ENCODE measurements at places on chromosomes 5 and 9.
A peak's percentile ranks its signal among the peaks of the same experiment; 100 is the strongest.

DNA sequence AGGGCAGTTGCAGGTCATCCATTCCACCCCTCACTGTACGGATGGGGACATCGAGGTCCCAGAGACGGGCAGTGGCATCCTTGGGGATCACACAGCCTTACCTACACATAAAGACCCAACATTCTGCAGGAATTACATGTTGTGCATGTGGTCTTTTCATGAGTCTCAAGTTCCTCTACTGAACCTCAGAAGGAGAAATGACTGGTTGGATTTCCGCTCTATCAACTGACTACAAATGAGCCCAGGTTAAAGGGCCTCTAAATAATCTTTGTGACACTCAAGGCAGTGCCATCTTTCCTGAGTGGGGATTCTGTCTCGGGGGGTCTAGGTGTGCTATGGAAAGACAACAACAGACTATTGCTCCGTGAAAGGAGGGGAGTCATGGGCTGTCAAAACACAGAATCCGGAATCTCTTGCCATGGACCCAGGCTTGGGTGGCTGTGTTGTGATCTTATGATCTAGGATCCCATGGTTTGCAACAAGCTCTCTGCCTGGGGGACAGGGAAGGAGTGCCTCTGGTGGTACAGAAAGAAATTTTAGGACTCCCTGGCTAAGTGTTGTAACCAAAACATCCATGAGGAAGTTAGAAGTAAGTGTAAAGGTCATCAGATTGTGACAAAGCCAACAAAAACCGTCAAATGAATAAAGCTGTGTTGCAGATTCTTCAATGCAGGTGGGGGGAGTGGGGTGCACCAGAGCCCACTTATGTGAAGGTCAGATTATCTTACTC is 1.9 kb upstream of the SLC31A2 start:
- no peak for DNase-seq

- DNase-seq, result no peak
Observed at GRCh38 chr5:30561771-30562170, 631.7 kb upstream of the CDH6 start.

GRCh38 chr9:95225076-95225725 is 92.3 kb downstream of the FANCC start:
- no peak for DNase-seq

- DNase-seq, result no peak
Observed at GRCh38 chr9:127229691-127230417, 34.7 kb upstream of the GARNL3 start.

- DNase-seq, result no peak
Observed at GRCh38 chr5:161630948-161631347, 54.6 kb upstream of the GABRA6 start.

GRCh38 chr5:60997721-60998120 is 52.7 kb downstream of the NDUFAF2 start:
- no peak for DNase-seq

DNA sequence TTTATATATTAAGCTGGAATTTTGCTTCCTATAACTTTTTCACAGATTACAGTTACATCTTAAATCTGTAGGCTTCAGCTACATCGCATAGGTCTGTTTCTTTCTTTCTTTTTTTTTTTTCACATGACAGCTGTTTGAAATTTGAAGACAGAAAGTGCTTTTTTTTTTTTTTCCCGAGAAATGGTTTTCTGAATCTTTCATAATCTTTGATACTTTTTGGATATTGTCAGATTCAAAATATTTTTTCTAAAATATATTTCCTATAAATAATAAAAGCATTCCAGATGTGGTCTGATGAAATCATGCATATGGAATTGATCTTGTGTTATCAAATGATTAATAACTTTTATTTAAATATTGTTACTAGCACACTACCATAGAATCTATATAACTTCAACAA is 212.2 kb downstream of the TAF11L14 start:
- no peak for DNase-seq

GRCh38 chr5:150787656-150788055 is 9.1 kb downstream of the SMIM3 start:
- no peak for DNase-seq

- DNase-seq, result no peak
Observed at GRCh38 chr5:11609570-11610303, 294.5 kb downstream of the CTNND2 start.

DNA sequence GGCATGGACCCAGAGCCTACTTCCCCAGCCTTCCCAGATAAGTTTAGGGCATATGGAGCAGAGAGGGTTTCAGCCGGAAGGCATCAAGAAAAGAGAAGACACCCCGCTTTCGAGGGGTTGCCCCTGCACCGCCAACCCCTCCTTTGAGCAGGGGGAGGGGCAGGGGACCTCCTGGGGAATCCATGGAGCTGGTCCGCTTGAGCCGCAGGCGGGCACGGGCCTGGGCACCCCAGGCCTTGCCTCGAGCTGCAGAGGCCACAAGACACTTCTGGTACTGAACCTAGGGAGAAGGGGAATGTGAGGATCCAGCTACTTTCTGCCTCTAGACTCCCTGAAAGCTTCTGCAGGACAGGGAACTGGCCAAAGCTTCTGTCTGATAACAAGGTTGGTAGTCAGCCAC is 1.3 kb upstream of the SRA1 start:
- DNase-seq, result no peak

DNA sequence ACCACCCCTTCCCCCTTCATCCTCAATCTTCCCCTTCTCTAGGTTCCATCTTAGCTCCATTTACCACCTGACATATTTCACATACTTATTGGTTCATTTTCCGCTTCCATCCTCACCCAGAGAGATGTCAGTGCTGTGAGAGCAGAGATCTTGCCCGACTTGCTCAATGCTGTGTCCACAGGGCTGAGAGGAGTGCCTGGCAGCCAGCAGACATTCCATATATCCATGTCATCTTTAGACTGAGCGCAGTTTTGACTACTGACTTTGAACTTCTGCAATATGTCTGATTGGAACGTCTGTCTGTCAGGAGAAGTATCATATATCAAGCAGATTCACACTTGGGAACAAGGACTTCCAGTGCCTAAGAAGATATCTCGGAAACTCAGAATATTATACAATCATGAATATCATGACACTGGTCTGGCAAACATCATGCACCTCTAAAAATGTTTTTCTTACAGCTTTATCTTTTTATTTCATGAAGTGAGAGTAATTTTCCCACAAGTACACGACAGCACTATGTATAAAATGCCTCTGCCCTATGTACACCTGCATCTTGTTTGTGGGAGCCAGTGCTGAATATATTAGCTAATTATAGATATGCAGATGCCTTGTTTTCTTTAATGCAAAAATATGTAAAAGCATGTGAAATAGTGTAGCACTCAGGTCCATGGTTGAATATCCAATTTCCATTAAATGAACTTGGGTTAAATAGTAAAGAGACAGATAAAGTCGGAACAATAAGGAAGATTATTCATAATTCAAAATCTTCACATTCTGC is 454.0 kb upstream of the DAP start:
- no peak for DNase-seq

DNA sequence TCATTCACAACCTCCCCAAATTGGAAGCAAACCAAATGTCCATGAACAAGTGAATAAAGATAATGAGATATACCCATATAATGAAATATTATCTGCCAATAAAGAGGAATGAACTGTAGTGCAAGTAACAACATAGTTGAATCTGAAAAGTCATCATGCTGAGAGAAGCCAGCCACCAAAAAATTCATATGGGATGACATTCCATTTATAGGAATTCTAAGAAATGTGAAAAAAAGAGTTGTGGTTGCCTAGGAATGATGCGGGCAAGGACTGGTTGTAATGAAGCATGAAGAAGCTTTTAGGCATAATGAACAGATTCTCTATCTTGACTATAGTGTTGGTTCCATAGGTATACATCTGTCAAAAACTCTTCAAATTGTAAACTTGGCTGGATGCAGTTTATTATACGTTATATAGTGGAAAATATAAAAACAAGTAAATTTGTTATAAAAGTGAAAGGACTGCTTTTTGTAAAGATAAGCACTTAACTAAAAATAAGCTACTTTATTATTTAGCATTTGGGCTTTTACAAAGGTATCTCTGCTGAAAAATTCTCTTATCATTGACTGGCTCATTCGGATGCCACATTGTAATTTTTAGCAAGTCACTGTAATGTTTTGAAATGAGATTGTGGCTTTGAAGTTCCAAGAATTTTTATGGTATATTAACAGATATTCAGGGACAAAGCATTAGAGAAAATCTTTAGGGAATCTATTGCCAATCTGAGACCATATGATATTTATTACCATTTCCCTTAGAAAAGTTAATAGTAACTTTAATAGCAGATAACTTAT is 21.2 kb upstream of the TTC23L start:
- DNase-seq, result no peak

GRCh38 chr5:78791501-78792100 is 143.0 kb upstream of the LHFPL2 start:
- DNase-seq, result no peak

DNA sequence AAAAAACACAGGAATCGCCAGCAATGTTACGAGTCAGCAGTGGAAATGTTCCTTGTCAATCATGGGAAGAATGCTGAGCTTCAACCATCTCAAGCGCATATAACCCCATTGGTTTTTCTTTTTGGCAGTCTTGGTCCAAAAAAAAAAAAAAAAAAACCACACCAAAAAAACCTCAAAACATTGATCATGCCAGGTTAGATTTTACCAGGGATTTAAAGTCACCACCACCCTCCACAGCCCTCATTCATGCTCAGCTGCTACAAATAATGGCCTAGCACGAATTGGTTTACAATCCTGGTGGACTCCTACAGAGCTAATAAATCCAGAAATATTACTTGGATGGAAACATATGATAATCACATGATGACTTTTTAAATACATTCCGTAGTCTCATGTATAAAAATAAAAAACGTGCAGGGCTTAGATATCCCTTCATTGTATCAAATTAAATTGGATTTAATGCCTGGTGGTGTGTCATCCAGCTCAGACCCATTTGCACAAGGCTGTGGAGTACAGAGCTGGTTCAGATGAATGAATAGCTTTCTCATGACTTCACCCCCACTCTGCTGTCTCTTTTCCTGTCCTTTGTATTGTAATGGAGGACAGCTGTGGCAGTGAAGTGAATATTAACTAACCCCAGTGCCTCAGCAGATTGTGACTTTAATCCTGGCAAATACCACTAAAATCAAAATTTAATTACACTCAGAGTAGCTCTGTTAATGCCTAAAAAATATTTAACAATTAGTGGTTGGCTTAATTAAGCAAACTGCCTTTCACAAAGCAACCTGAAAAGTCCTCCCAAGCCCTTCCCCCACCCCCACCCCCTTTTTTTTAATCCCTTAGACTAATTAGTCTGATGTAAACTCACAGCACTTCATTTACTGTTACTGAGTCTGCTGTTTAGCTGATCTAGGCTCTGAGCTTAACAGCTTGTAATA is 626.5 kb upstream of the ZNF608 start:
- DNase-seq, result no peak

GRCh38 chr5:167143716-167144115 is 1147.7 kb upstream of the WWC1 start:
- no peak for DNase-seq

DNA sequence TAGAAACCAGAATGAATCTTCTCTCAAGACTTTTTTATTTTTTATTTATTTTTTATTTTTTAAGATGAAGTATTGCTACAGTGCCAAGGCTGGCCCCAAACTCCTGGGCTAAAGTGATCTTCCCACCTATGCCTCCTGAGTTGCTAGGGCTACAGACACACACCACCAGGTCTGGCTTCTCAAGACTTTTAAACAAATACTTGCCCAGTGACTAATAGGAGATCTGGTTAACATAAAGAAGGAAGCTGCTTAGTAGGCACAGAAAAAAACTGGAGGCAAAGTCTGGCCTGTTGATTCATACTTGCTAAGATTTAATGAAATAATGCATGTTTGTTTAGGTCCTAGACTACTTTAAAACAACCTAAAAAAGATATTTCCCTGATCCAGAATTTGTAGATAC is 43.8 kb downstream of the SLC38A9 start:
- DNase-seq, result no peak

DNA sequence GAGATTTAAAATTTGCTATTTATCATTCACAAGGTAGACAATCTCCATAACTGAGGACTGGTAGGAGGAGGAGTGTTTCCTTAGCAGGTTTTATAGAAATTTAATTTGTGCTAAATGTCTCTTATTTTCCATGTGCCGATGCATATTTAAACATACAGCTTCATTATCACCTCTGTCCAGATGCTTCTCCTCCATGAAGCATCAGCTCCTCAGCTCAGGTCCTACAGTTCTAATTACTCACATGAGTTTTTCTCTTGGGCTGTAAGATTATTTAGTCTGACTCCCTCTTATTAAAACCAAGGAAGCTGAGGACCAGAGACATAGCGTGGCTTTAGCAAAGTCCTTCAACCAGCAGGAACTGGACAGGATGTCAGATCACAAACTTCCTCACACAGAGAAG is 300.2 kb upstream of the PANK3 start:
- DNase-seq, result no peak

DNA sequence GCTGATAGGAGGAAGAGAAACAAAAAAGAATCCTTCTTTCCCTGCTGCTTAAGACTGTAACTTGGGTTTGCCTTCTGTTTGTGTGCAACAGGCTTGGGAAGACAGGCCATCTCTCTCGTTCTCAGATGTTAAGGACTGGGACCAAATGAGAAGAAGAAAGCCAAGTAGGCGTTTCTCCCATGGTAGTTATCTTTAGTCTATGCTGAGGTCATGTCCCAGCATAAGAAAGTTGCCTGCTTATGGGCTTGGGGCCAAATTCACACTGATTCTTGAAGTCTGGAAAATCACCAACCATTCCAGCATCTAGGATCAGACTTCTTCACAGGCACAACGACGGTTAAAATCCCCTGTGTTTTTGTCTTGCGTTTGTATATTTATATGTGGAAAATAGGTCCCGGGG is 44.2 kb upstream of the PALM2AKAP2 start:
- DNase-seq, result no peak

GRCh38 chr9:72476617-72477437 is 44.6 kb upstream of the TMC1 start:
- peak; percentile 24 for DNase-seq

- no peak for DNase-seq
Observed at GRCh38 chr5:13357929-13358328, 586.6 kb downstream of the DNAH5 start.

GRCh38 chr5:14594378-14595074 is 12.9 kb downstream of the OTULINL start:
- DNase-seq, result no peak

- DNase-seq, result no peak
Observed at GRCh38 chr5:59327191-59327980, 566.1 kb downstream of the PDE4D start.

GRCh38 chr9:108860764-108861163 is 1.3 kb upstream of the ACTL7A start:
- DNase-seq, result no peak

- peak; percentile 63 for DNase-seq
Observed at GRCh38 chr9:111597852-111598732, 1.4 kb downstream of the PTGR1 start.

GRCh38 chr9:24071091-24071490 is 245.1 kb upstream of the ELAVL2 start:
- DNase-seq, result no peak
